Activated CD4-positive, alpha-beta T cell treated with anti-CD3 and anti-CD28 coated beads, Interleukin-2, amount 50 U/mL, for 24 hours (primary cell): ENCODE measurements at places on chromosomes 7 and 10.

DNA sequence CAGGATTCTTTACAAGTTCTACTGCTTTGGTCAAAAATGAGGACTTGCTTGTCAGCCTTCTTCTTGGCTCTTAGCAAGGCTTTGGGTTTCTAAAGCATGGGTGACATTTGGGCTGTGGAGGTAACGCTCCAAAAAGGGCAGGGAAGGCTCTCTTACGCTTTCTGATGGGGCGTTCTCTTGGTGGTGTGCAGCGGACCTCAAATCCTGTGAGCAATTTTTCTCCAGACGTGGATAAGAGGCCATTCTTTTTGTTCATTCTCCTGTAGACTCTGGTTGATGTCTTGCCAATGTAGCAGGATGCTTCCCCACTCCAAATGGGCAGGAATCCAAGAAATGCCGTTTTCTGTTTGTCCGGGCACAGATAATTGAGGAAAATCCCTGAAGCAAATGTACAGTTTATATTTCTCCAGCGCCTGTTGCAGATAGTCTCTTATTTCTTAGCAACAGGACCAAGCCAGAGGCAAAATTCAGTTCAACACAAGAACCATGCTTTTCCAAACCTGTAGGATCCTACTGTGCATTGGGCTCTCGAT, 138.4 kb upstream of the NFE2L3 start:
- DNase-seq, result no peak

DNA sequence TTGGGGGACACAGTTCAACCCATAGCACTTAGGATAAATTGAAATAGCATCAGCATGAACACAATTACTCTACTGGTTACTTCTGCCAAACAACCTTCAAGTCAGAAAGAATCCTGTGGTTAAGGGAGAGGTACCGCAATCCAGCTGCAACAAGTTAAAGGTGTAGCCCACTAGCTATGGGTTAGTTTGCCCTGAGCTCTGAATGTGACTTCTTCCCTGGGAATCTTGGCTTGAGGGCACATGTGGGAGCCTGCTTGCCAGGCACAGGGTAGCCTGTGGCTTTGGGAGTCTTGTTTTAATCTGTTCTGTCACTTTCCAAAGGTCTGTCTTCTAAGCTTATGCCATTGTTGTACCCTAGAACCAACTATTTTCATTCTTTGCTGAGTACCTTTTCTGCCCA, 8.9 kb upstream of the SGPL1 start:
- no peak for DNase-seq

GRCh38 chr7:28356619-28357018, 55.7 kb upstream of the CREB5 start:
- no peak for DNase-seq

DNA sequence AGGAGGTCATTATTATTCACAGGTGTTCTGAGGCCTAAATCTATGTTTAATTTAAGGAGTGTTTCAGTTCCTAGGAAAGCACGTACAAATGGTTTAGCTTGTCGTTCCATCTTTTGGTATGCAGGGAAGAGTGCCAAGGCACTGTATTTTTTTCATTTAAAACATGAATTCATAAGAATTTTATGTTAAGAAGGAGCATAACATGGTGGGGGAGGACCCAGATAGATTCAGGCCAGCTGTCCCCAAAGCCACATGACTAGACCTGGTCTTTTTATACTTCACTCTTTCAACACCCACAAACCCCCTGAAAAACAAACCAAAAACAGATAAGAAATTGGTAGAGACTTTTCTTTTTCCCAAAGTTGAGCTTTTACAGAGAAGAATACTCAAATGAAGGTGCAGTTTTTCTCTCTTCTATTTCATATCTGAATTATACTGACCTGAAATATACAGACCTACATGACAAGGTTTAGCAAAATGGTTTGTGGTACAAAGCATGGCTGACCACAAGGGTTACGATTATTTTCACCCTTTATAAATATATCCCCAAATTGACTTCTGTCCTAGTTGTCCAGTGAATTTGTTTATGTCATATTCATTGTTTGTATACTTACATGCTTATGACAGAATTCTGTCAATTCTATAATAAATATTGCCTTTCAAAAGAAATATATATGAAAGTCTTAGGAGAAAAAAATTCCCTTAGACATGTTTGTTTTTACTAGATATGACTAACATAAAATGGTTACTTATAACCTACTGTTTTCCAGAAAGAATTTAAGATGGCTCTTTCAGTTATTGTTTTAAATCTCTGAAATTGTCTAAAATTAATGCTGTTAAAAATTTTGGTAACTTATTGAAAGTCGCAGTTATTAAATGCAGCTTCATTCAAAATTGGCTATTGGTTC, 71.3 kb downstream of the AP3M1 start:
- no peak for DNase-seq

DNA sequence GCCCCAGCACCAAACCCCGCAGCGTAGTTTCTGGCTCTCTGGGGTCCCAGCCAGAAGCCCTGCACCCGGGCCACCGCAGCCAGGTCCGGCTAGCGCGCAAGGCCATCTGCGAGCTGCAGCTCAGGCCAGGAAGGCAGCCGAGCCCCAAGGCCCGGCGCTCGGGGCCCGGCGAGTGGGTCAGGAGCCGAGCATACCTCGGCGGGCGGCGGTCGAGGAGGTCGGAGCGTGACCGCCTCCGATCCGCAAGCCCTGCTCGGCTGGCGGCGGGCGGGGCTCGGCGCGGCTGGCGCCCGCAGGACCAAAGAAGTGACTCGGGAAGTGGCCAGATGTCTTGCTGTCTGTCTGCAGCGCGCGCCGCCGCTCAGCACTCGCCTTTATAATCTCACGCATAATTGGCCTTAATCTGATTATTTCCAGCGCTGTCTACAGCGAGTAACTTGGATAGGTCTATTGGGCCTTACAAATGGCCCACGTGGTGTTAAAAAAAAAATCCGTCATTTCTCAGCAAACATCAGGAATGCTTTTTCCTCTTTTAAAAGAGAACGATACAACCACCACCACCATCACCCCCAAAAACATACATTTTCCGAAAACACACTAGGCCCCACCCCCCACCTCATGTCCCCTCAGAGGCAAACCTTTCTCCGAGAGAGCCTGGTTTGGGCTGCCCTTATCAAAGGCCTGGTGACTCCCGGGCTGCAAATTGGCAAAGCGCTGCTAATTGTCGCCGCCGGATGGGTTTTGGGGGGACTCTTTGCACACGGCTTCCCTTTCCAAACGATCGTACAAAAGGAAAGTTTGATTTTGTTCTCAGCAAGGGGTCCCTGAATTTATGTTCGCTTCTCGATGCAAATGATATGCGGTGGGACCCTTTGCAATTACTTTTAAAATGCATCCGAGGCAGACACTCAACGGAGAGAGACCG, at the start of gene DRGX:
DRGX (minus strand) TSS at position 349 of the 925 bp plus-strand sequence. CDS start 649 bp downstream, outside the sequence.
- no peak for DNase-seq

DNA sequence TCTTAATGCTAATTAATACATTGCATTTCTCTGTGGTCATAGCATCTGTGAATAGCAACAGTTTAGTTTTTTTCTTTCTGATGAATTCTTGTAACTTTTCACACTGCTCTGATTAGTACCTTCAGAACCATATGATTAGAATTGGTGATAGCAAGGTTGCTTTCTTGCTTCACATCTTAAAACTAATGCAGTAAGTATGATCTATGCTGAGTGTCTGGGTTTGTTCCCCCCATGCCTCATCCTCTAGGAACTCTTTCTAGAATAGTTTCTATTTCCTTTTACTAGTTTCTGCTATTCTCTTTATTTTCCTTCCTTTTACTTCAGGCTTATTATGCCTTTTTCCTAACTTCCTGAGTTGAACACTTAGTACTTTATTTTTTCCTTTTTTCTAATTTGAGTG, 32.4 kb downstream of the TES start:
- DNase-seq, result no peak

DNA sequence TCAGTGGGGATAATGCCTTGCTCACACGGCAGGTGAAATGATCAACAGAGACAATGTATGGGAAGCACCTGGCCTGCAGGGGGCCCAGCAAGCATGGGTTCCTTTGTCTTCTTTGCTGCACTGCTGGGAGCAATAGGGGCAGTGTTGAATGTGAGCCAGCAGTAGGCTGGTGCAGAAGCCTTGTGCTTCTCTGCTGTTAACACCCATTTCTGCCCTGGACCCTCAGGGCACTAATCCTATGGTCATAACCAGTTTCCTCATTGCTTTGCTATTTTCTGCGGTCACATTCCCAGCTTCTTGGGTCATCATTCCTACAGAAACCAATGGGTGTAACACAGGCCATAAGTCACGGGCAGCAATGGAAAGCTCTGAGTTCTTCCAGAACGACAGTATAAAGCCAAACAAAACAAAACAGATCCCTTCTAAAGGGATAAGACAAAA, 10.9 kb upstream of the LGI1 start:
- DNase-seq, result no peak

GRCh38 chr10:27496137-27496536, 8.0 kb upstream of the RAB18 start:
- no peak for DNase-seq

- no peak for DNase-seq
Measured at GRCh38 chr7:16535500-16535899, 8.9 kb downstream of the LRRC72 start.

DNA sequence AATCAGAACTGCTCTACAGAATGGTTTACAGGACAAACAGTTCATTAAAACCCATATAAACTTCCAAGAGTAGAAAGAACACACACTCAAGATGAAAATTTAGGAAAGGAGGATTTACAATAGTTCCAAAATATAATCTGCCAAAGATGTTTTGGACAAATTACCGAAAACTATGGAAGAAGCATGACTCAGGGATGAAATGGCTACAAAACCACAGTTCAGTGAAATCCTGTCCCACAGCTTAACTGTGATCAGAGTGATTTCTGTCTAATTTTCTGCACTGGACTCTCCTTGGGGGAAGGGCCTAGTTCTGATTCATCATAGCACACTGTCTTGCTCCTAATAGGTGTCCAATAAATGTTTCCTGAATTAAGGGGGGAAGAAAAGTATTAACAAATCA, 82.2 kb downstream of the HIPK2 start:
- no peak for DNase-seq

DNA sequence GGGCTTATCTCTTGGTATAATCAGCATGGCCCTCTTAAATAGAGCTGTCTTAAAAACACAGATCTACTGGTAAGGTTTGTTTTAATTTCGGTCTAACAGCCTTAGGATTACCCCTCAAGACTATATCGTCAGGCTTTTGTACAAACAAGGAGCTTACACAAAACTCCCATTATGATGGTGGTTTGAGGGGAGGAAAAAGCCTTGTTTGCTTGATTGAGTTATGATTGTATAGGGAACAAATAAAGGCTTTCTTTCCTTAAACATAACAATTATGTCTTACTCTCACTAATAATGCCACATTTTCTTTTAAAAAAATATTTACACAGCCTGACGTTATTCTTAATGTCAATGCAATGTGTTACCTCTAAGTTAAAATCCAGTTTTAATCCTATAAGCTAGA, 188.8 kb upstream of the TCF7L2 start:
- no peak for DNase-seq

DNA sequence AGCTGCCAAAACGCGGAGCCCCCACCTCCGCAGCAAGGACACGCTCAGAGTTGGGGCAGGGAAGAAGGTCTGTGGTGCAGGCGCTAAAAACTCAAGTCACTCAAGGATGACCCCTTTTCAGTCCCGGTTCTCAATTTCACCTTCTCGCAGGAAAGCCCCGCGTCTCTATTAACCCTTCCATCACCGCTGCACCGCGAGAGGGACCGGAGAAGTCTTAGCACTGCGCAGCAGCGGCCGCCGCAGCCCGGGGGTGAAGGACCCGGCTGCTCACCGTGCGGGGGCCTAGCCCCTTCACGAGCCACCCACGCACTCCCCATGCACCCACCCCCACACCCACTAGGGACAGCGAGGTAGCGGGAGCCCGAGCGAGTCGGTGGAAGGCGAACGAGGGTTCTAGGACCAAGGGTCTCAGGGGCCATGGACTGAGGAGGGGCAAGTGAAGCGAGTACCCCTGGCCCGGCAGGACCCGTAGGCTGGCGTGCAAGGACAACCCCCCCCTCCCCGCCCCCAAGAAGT, 162.9 kb downstream of the SH3PXD2A start:
- no peak for DNase-seq

GRCh38 chr7:32059289-32060011, 10.8 kb downstream of the PDE1C start:
- no peak for DNase-seq

DNA sequence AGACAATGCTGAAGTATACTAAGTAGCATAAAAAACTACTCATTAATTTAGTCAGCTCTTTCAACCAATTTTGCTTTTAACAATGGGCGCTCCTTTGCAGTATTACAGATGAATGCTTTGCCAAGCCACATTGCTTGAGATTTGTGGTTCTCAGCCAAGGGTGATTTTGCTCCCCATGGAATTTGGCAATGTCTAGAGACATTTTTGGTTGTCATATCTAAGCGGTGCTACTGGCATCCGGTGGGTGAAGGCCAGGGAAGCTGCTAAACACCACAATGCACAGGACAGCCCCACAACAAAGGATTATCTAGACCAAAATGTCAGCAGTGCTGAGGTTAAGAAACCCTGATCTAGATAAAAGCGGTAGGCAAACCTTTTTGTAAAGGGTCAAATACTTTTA, 112.0 kb downstream of the UBE2H start:
- no peak for DNase-seq

- no peak for DNase-seq
Measured at GRCh38 chr10:124627866-124628675, 116.1 kb downstream of the FAM53B start.

DNA sequence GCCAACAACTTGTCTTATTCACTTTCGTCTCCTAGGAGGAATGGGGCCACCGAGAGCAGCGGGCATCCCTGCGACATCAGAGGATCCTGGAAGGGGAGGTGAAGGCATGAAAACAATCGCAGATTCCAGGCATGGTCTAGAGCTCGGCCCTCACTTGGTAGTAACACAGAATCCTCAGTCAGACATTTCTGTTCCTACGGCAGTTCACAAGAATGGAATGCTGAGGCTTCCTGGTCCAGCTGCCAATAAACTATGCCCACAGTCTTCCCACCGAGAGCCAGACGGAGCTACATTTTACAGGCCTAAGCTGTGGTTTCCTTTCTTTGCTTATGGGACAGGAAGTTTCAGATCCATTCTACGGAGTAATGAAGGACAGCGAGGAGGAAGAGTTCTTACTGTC, 75.8 kb downstream of the OR13A1 start:
- DNase-seq, result no peak

GRCh38 chr10:63430091-63430998, 35.4 kb downstream of the JMJD1C start:
- no peak for DNase-seq

- no peak for DNase-seq
Measured at GRCh38 chr10:1579671-1580070, 157.7 kb downstream of the ADARB2 start.

GRCh38 chr7:4758111-4758510, 17.3 kb upstream of the AP5Z1 start:
- no peak for DNase-seq

DNA sequence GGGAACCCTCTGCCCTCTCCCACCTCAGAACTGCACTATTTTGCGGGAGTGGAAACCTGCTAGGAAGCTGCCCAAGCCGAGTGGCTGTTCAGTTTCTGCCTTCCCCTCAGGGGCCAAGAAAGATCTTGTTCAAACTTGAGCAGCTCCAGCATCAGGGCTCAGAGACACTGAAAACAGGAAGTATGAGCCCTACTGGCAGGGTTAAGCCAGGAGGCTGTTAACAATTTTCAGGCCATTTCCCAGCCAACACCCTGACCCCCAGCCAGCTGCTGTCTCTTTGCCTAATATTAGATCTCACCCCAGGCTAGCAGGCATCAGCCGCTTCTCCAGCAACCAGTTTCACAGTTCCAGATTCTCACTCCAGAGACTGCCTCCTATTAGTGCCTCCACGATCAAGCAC, 9.2 kb downstream of the PLAU start:
- no peak for DNase-seq

GRCh38 chr7:140674356-140674800, 1.6 kb downstream of the ADCK2 start:
- no peak for DNase-seq

GRCh38 chr10:47305566-47305965, 5.6 kb downstream of the GDF10 start:
- no peak for DNase-seq
